Fibroblast of villous mesenchyme (primary cell): ENCODE measurements at places on chromosomes 4 and X.
A peak's percentile ranks its signal among the peaks of the same experiment; 100 is the strongest.

DNA sequence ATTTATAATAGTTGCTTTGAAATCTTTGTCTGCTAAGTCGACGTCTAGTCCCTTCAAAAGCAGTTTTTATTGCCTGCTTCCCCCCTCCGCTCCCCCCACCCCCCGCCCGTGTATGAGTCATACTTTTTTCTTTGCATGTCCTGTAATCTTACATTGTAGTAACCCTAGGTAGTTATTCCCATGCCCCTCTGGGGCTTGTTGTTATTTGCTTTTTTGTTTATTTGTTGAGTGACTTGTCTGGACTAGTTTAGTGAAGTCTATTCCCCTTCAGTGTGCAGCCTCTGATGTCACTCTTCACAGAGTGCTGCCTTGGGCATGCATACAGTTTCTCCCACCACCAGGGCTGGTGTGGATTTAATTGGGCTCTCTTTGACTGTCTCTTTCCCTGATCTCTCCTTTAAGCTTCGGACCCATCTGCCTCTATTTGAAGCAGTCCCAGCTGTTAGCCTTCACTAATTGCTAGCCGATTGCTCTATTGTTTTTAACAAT, 86.2 kb downstream of the PPEF1 start:
- DNase-seq = peak; percentile 1

GRCh38 chr4:47413521-47413920, 50.0 kb downstream of the COMMD8 start:
- DNase-seq = no peak

- DNase-seq = no peak
These were observed 244.2 kb downstream of the FSTL5 start for GRCh38 chr4:161919442-161920220.

DNA sequence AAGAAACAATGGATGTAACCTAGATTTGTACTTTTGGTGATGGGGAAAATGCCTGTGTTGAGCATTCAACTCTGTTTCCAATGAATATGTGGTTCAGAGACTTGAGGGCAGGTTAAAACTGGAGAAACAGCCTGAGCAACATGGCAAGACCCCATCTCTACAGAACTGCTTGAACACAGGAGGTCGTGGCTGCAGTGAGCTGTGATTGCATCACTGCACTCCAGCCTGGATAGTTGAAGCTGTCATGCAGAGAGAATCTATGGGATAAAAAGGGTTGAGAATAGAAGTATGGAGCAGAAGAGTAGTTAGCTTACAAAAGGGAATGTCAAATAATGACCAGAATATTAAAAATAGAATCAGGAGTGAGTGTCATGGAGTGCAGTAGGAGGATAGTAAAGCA, 134.8 kb upstream of the PDE5A start:
- no peak for DNase-seq
